ENCODE measurements at places on chromosomes 1 and 21.

GRCh38 chr1:1264868-1265272, 8.8 kb downstream of the UBE2J2 start:
- peak; percentile 83 for DNase-seq

- peak; percentile 47 for DNase-seq
Observed at GRCh38 chr1:94329986-94330385, 88.2 kb upstream of the ABCD3 start.

GRCh38 chr1:94642617-94643321, 101.2 kb upstream of the F3 start:
- no peak for DNase-seq

GRCh38 chr1:180262628-180263488, 32.8 kb downstream of the LHX4 start:
- DNase-seq = no peak

- DNase-seq = no peak
Observed at GRCh38 chr1:115036814-115037507, 7.3 kb downstream of the TSHB start.

DNA sequence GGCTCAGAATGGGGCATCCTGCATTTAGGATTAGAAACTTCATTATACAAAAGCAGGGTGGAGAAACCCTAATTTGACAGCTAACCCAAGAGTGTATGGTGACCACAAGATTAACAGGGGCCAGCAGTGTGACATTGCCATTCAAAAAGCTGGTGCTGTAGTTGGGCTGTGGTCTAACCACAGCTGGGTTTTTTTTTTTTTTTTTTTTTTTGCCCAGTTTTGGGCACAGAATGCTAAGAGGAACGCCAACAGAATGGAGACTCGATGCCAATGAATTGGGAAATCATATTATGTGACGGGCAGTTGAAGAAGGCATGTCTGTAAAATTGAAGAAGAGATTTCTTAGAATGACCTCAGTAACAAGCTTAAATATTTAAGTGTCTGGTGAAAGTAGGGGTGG, 58.4 kb downstream of the NFIA start:
- peak; percentile 22 for DNase-seq

GRCh38 chr1:203547147-203547546, 53.2 kb downstream of the OPTC start:
- no peak for DNase-seq

GRCh38 chr1:110207831-110208230, 2.3 kb upstream of the KCNC4 start:
- DNase-seq = peak; percentile 64

DNA sequence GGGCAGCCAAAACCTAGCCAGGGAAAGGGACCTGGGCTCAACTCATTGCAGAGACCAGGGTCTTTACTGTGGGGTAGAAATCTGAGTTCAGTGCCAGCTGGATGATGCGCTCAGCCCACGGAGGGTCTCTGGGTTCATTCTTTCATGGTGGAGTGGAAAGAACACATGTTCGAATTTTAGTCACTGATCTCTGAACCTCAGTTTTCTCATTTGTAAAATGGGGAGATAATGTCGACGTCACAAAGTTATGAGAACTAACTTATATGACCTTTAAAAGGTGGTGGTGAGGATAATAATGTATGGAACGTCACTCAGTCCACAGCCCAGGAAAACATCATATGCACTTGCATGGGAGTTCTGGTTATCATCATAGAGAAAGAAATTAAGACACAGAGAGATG, 1.2 kb upstream of the TAL1 start:
- DNase-seq = no peak

All from myocyte (in vitro differentiated cells).